ENCODE measurements at places on chromosomes 2 and 18. TPM values are rescaled to one million over a fixed set of nuclear protein-coding genes. Genes with fewer than 3 reads are reported as not detected.

DNA sequence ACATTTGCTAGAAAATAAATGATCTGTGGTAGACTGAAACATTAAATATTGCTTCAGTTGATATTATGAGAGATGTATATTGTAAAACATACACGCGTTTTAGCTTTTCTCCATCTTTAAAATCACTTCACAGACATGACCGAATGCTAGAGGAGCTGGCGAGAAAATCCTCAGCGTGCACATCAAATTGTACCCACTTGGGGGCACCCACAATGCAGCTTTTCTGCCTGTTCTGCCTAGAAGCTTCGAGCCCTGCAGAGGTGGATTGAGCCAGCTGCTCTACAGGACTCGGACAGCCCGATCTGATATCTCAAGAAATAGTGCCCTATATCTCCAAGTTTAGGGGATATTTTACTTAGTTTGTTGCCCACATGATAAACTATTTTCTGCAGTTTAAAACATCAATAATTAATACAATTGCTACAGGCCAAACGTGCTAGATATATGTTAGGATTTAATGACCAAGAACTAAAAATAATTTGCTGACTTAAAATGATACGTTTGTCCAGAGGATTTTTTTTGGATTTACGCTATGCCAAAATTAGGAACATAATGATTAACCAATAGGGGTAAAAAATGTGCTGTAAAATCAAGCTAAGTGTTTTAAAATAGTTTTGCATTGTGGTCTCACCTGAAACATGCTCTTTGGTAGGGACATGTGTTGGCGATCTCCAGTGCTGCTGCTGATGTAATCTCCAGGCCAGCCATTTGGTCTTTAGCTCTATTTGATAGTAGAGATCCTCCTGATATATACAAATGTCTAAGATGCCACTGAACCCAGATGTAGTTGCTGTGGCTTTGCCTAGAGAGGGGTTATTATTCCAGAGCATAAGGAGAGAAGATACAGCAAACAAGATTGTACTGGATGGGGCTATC is 22.3 kb upstream of the ATP5MC3 start:
- H3K4me1 ChIP-seq: no peaks in the 10 kb centered on the region
- no peaks in the 10 kb centered on the region for H3K27me3 ChIP-seq
- H3K36me3 ChIP-seq: no peaks in the 10 kb centered on the region
- no peak overlapping the region for H3K4me3 ChIP-seq
- no peak overlapping the region for H3K27ac ChIP-seq

DNA sequence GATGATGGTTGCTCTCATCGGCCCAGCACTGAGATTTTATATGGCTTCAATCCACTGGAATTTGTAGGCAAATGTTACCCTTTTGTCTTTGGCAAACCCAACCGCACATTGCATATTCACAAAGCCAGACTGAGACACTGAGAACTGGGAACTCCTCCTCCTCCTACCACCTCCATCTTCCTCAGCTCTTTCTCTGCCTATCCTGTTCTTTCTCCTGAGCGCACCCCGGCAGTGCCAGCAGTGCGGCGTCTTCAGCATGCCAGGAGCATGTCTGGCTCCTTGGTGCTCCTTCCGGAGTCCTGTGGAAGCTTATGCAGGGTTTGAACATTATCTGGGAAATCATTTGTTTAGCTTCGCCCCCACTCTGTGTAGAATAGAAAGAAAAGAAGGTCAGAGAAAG is 50.8 kb downstream of the TRIB2 start:
- H3K27ac ChIP-seq: no peak overlapping the region
- H3K27me3 ChIP-seq: peaks cover 43% of the 10 kb centered on the region
- no peak overlapping the region for H3K4me3 ChIP-seq
- H3K36me3 ChIP-seq: no peaks in the 10 kb centered on the region
- DNase-seq: no peak
- no peaks in the 10 kb centered on the region for H3K4me1 ChIP-seq

GRCh38 chr2:32051836-32052439 is 11.4 kb upstream of the SPAST start:
- no peak overlapping the region for H3K27ac ChIP-seq
- no peaks in the 10 kb centered on the region for H3K36me3 ChIP-seq
- H3K4me1 ChIP-seq: no peaks in the 10 kb centered on the region
- H3K4me3 ChIP-seq: no peak overlapping the region
- no peak for DNase-seq

DNA sequence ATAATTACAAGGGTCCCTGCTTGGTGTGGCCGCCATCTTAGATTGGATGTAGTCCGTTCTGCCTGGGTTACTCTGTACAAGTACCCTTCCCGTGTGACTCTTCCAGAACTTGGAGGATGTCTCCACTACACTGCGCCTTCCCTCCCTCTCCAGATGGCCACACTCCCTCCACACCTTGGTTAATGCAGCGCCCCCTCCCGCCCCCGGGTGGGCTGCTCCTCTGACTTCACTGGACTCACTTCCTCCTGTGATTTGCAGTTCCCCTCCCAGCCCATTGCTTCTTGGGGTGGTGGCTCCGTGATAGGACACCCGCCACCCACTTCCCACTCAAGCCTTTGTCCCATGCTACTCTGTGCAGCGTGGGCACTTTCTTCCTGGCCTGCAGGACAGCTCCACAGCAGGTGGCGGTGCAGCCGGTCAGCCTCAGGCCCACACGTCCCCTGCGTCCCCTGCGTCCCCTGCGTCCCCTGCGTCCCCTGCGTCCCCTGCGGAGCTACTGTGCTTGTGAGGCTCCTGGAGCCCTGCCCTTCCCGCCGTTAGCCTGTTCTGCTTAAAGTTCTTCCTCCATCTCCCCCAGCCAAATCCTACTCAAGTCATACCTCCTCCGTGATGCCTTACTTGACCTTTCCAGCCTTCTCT is 130.5 kb upstream of the SIX3 start:
- no peak for DNase-seq
- H3K4me3 ChIP-seq: no peak overlapping the region
- H3K27me3 ChIP-seq: peaks cover 95% of the 10 kb centered on the region
- no peaks in the 10 kb centered on the region for H3K4me1 ChIP-seq
- H3K27ac ChIP-seq: no peak overlapping the region

DNA sequence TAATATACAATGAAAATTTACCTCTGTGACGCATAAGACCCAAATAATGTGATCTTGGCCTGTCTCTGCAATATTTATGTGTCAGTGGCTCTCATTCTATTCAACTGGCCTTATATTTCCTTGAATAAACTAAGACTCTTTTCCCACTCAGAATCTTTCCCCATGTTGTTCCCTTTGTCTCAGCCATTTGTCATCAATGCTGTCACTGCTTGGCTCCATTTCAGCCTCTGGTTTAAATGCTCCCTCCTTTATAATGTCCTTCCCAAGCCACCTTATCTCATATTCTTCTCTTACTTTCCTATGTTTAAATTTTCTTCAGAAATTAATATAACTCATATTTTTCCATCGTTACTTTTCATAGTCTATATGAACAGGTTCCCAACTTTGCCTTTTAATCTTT is 158.3 kb upstream of the DTNA start:
- H3K27me3 ChIP-seq: no peaks in the 10 kb centered on the region
- no peak overlapping the region for H3K4me3 ChIP-seq
- H3K4me1 ChIP-seq: no peaks in the 10 kb centered on the region
- no peak for DNase-seq

GRCh38 chr18:61595615-61596251 is 262.5 kb downstream of the CDH20 start:
- no peaks in the 10 kb centered on the region for H3K36me3 ChIP-seq
- no peaks in the 10 kb centered on the region for H3K4me1 ChIP-seq
- H3K27ac ChIP-seq: no peak overlapping the region
- H3K4me3 ChIP-seq: no peak overlapping the region
- DNase-seq: no peak

DNA sequence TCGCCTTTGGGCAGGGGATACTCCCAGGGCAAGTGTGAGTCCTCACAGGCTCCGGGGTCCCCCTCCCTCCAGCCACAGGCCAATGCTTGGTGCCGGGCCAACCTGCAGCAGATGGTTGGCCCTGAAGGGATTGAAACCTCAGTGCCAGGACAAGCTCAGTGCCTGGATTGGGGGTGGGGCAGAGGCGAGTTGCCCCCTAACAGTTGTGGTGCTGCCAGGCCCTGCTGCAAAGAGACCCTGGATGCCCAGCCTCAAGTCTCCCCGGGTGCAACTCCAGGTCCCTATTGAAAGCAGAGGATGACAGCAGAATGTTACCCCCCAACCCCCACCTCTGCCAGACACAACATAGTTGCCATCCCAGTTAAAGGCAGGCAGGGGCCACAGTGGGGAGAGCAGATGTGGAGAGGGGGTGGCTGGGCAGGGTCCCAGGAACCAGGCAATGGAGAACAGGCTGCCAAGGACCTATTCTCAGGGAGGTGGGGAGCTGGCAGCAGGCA is 9.5 kb upstream of the RNF103 start:
- no peaks in the 10 kb centered on the region for H3K36me3 ChIP-seq
- H3K27ac ChIP-seq: no peak overlapping the region
- no peaks in the 10 kb centered on the region for H3K27me3 ChIP-seq
- DNase-seq: no peak
- peaks cover 5% of the 10 kb centered on the region for H3K4me1 ChIP-seq

GRCh38 chr2:58206785-58207184 is 34.3 kb downstream of the FANCL start:
- H3K4me3 ChIP-seq: no peak overlapping the region
- no peak for DNase-seq
- peaks cover 15% of the 10 kb centered on the region for H3K36me3 ChIP-seq

DNA sequence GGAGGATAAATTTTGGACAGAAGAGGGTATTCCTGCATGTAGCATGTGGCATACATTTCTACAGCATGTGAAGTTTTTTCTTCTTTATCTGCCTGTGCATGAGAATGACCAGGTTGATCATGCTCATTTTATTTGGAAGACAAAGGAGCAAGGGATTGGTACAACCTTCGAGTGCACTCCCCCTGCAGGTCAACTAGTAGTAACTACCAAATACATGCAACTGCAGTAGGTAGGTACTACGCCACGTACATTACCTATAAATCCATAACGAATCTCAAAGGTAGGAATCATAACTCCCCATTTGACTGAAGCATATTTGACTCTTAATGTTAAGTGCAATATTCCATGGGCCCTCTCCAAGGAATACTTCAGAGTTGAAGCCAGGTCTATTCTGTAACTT is 763.9 kb downstream of the TSN start:
- H3K4me1 ChIP-seq: no peaks in the 10 kb centered on the region
- H3K36me3 ChIP-seq: no peaks in the 10 kb centered on the region
- H3K4me3 ChIP-seq: no peak overlapping the region
- peak; percentile 4 for DNase-seq

DNA sequence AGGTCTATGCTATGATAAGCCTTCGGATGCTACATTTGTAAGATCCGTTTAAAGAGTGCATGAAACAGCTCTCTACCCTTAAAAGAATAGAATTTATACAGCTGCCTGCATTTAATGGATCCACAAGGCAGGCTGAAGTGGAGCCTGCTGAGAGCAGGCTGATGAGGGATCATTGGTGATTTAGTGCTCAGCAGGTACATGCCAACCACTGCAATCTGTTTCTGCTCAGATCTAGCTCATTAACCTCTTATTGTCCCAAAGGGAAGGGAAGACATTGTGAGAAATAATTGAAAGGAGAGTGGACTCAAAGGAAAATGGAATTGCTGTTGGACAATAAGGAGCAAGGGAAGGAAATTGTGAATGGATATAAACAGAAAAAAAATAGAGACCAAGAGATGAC is 822.6 kb downstream of the TRIB2 start:
- peaks cover 42% of the 10 kb centered on the region for H3K4me1 ChIP-seq
- H3K27me3 ChIP-seq: no peaks in the 10 kb centered on the region
- peak overlapping the region; percentile 69 for H3K4me3 ChIP-seq

DNA sequence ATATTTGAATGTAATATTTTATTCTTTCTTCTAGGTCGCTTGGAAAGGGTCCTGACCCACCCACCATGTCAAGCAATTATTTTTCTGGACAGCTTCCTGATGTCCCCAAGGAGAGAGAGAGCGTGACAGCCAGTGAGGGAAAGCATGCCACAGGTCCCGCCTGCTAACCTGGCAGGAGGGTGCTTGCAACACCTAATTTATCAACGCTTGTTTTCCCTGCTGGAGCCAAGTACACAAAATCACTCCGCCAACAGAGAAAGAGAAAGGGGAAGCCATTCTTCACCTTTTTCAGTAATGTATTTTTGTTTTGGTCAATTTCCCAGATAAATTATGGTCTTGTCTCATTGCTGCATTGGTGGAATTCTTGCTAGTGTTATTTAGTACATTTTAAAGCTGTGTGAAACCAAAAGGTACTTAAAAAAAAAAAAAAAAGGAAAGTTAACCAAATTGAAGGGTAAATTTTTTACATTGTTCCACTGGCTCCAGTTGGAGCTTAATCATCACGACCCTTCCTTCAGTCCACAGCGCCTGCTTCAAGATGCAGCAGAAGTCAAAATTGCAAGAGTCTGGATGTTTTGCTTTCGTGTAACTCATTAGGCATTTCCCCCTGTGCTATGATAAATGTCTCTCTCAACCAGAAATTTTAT is 88.5 kb upstream of the COPS8 start:
- H3K27me3 ChIP-seq: no peaks in the 10 kb centered on the region
- peak overlapping the region; percentile 43 for H3K4me3 ChIP-seq
- peaks cover 59% of the 10 kb centered on the region for H3K4me1 ChIP-seq
- peaks cover 13% of the 10 kb centered on the region for H3K36me3 ChIP-seq
- DNase-seq: peak; percentile 58

GRCh38 chr2:74576211-74576862 is 21.8 kb downstream of the DOK1 start:
- H3K27me3 ChIP-seq: peaks cover 13% of the 10 kb centered on the region
- DNase-seq: no peak
- H3K4me1 ChIP-seq: peaks cover 8% of the 10 kb centered on the region
- H3K4me3 ChIP-seq: no peak overlapping the region
- H3K27ac ChIP-seq: no peak overlapping the region

The POTEJ gene
- total RNA-seq: not detected

The AQP12A gene
- total RNA-seq: not detected

The TGFA gene
- 104 TPM for total RNA-seq

The CYP26B1 gene
- 5.1 TPM for total RNA-seq

The ARHGAP28 gene
- not detected for total RNA-seq

The SERPINB4 gene
- total RNA-seq: not detected

The REG3A gene
- not detected for total RNA-seq
